ENCODE measurements at places on chromosomes 1 and 21. TPM values are rescaled to one million over a fixed set of nuclear protein-coding genes. Genes with fewer than 3 reads are reported as not detected.

- DNase-seq = no peak
Measured at GRCh38 chr1:113691184-113691583, 68.1 kb downstream of the PHTF1 start.

Gene OR2T2
- not detected for total RNA-seq

Gene FCRL2
- 0.47 TPM for total RNA-seq

DNA sequence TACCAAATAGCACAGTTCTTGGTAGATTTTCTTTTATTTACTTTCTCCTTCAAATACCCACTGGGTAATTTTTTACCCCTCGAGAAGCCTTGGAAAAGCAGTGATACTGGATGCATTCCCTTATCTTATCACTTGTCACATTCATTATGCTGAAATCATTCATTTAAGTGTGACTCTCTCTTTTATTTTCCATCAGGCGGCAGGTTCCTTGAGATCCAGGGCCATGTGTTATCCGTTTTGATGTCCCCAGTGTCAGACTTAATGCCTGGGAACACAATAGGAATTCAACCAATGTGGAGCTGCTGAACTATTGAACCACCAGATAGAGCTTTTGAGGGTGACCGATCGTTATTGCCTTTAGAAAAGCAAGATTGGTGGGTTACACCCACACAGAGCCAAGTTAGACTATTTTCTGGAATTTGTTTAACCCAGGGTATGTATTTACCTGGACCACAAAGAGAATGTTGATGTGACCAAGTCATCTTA is 51.5 kb upstream of the ATP5PO start:
- DNase-seq = no peak

Gene RNASEL
- total RNA-seq = 10.0 TPM

Gene F11R
- 173 TPM for total RNA-seq

Gene CTH
- total RNA-seq = 15.5 TPM

- DNase-seq = no peak
Measured at GRCh38 chr1:87560601-87561360, 232.1 kb downstream of the LMO4 start.

Gene EDN2
- total RNA-seq = 0.28 TPM

DNA sequence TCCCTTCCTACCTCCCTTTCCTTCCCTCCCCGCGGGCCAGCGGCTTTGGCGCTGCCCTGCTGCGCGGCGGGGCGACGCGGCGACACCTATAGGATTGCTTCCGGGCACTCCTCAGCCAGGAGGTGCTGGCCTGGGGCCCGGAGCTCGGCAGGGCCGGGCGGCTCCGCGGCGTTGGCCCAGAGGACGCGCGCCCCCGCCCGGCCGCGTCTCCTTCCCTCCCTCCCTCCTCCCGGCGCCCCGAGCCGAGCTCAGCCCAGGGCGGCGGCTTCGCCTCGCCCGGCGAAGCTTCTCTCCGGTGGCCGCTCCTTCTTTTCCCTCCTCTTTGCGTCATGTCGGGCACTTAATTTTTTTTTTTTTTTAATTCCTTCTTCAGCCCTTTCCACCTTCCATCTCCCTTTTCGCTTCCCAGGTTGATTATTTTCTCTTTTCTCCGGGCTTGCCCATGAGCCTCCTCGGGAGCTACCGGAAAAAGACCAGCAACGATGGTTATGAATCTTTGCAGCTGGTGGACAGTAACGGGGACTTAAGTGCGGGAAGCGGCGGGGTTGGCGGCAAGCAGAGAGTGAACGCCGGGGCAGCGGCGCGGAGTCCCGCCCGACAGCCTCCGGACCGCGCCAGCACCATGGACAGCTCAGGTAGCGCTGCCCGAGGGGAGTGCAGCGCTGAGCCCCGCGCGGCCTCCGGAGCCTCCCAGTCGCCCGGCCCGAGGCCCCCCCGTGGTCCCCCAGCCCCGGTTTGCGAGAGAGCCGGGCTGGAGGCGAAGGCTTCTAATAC is at the start of gene DNAJC6:
DNAJC6 (plus strand) TSS at position 240 of the 774 bp plus-strand sequence; CDS start at position 443, 203 bp downstream.
- DNase-seq = peak; percentile 86

- DNase-seq = no peak
Measured at GRCh38 chr1:245235156-245235555, 80.4 kb downstream of the KIF26B start.

DNA sequence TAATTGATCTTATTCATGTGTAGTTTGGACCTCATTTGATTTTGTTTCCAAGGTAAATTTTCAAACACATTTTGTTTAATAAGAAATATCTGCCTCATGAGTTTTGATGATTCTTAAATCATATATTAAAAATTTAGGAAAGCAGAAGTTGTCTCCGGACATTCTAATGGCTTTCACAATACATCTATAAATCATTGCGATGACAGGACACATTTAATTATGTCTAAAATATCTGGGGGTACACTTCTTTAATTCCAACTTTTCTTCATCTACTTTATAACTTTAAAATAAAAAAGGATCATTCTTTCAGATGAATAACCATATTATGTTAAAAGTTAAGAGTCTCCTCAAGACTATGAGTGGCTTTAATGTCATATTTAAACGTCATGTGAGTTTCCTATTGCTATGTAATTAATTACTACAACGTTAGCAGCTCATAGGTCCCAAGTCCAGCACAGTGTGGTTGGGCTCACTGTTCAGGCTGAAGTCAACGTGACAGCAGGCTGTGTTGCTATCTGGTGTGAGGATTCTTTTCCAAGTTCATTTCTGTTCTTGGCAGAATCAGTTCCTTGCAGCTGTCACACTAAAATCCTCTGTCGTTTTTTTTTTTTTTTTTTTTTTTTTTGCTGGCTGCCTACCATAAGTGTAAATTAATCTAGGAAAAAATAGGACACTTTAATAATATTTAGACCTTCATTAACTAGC is 893.5 kb downstream of the LTN1 start:
- DNase-seq = no peak

GRCh38 chr1:67190410-67190809 is 24.2 kb downstream of the IL23R start:
- no peak for DNase-seq

DNA sequence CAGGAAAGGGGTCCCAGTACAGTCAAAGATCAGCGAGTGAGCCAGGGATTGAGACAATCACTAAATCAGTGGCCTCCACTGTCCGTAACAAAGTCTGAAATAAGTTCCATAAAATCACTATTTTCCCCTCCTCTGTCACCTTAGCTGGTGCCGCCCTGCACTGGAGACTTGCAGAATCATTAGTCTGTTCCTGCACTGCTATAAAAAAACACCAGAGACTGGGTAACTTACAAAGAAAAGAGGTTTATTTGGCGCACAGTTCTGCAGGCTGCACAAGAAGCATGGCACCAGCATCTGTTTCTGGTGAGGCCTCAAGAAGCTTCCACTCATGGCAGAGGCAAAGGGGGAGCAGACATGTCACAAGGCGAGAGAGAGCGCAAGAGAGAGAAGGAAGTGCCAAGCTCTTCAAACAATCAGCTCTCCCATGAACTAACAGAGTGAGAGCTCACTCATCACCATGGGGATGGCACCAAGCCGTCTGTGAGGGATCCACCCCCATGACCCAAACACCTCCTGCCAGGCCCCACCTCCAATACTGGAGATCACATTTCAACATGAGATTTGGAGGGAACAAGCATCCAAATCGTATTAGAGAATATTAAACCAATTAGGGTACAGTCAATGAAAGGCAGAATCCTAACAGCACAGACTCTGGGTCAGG is 129.8 kb upstream of the TIAM1 start:
- DNase-seq = no peak

GRCh38 chr1:20318521-20318920 is 27.8 kb downstream of the VWA5B1 start:
- no peak for DNase-seq

Gene TMEM63A
- 253 TPM for total RNA-seq

- no peak for DNase-seq
Measured at GRCh38 chr1:11013160-11013531, 692 bp downstream of the TARDBP start.

GRCh38 chr1:71834601-71835441 is 447.5 kb downstream of the NEGR1 start:
- peak; percentile 1 for DNase-seq

GRCh38 chr1:26961826-26962225 is 1.6 kb upstream of the KDF1 start:
- DNase-seq = no peak

DNA sequence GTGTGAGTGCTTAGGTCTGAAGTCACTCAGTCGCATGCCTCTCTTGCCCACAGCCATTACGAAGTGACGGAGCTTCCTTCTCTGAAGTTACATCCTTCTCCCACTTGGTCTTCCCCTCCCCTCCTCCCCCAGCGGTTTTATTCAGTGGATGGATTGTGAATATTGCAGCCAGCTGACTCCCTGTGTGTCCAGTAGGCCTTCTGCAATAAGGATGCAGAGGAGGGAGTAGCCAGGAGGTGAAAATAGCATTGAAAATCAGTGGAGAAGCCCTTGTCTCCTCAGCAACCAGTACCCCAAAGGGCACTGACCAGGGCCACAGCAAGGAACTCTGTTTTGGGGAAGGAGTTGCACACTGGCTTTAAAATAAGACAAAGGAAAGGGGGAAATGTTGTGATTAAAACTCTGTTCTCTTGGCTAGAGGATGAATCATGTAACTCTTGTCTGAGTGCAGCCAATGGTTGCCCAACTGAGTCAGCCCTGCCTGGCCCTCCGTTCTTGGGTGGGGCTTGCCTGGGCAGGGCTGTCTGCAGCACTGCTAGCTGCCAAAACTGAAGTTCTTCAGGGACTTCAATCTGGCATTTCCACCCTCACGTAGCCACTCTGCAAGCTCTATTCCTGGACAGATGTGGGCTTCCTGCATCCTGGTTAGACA is 4.3 kb downstream of the S100A10 start:
- peak; percentile 85 for DNase-seq

GRCh38 chr1:147336291-147336690 is 93.8 kb downstream of the CHD1L start:
- no peak for DNase-seq

DNA sequence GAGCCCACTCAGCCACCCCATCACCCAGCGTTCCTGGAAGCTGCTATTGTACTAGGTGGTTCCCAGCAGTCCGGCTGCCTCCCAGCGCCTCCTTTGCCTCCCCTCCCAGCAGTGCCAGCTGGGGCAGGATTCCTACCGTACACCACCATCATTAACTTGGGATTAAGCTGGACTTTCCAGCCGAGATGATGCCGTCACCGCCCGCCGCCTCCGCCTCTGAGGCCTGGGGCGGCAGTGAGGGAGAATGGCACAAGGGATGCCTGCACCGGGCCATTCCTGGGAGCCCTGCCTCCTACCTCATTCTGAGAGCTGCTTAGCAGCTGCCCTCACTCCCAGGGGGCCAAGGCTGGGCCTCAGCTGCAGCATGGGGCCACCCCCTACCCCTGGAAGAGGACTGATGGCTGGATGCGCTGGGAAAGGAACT is 13.2 kb downstream of the CNTN2 start:
- DNase-seq = no peak

GRCh38 chr1:16158993-16159831 is 3.3 kb upstream of the EPHA2 start:
- DNase-seq = peak; percentile 42

- no peak for DNase-seq
Measured at GRCh38 chr1:22241250-22241649, 98.4 kb upstream of the WNT4 start.

- DNase-seq = no peak
Measured at GRCh38 chr1:43602990-43603389, 47.0 kb upstream of the KDM4A start.

DNA sequence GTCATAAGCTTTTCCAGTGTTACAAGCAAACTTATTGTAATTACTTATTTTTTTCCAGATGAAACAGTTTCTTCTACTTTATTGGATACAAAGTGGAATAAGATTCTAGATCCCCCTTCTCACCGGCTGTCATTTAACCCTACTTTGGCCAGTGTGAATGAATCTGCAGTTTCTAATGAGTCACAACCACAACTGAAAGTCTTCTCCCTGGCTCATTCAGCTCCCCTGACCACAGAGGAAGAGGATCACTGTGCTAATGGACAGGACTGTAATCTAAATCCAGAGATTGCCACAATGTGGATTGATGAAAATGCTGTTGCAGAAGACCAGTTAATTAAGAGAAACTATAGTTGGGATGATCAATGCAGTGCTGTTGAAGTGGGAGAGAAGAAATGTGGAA is 95.5 kb downstream of the ZFYVE9 start:
- DNase-seq = no peak

DNA sequence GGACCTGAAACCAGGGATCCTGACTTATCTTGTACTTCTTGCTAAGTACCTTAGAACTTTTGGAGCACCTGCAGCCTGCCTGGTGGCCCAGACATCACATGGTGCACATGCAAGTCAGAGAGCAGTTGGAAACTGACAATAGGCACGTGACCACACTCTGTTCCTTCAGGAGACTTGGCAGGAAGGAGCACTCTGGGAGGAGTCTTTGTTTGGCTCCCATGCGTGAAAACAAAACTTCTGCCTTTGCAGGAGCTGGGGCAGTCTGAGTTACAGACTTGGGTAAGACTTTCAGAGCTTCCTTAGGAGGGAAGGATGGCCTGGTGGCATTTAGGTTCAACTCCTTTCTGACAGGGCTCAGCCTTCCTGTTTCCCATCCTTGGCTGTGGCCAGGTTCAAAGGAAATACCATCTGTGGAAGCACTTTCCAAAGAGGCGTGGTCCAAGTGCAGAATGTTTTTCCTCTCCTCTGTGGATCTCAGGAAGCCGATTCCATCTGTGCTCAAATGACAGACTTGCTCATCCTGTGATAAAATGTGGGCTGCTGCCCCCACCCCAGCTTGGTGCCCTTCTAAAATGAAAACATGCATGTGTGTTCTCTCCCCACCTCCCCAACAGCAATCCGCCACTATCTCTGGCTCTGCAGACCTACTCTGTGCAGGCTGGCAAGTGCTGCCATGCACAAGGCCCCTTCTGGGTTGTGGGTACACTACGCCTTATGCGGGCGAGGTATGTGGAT is 14.1 kb upstream of the ZNF436 start:
- no peak for DNase-seq

Gene TDRD5
- total RNA-seq = not detected

DNA sequence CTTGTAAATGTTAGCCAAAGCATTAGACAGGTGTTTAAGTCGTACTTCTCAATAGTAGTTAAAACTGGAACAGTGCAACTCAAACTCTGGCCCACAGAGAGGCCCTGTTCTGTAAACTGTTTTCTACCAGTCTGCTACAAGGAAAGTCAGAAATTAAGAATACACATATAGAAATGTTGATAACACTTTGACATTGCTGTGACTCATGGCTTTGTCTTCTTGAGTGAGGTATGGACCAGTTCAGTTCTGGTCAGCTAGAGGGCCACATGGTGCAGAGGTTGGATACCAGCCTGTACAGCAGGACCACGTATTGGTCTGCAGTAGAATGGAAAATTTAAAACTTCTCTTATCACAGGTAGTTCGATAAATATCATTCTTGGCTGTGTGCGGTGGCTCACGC is 22.3 kb downstream of the ZBTB8B start:
- no peak for DNase-seq

Gene MAP10
- total RNA-seq = 1.5 TPM

Gene ANGEL2
- 56.3 TPM for total RNA-seq

- no peak for DNase-seq
Measured at GRCh38 chr1:17032741-17033140, 21.0 kb upstream of the ATP13A2 start.

DNA sequence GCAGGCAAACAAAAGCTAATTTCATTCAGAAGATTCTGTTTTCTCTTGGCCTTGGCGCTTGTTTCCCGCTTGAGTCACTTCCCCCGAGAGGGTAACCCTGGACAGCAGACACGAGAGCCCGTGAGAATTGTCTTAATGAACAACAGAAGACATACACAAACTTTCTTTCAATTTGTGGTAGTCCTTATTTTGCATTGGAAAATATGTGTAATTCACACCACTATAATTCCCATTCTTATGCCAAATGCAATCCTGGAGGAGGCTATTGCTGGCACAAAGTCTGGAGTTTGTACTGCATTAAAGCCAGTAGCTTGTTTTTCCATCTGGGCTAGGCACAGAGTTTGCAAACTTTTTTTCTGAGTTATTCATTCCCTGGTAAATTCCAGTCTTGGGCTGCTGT is 109.8 kb upstream of the IVNS1ABP start:
- no peak for DNase-seq
